ENCODE measurements at places on chromosomes 2 and 18.

DNA sequence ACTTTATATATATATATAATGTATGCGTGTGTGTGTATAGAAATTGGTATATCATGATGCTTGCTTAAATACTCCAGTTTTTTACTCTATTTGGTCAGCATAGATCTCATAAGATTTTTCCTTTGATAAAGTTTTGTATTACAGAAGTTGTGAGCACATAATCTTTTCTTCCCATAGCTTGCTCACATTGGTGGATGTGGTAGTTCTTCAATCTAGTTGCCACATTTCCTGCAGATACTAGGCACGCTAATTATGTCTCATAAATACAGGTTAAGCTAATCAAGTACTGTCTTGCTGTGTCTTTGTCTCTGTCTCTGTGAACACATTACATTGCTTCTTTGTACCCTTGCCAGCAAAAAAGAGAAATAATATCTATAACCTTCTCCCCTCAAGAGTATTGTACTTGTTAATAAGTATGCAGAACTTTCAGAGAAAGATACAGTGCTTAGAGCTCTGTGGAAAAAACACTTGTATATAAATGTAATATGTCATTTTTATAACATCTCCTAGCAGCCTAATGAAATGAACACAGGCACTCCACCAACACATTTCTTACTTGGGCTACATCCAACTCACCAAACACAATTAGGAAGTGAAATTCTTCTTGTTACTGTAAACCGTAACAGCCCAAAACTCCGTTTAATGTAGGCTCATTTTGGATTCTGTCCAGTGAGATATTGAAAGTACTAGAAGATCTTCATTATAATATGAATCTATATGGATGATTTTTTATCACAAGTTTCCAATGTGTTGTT, 306.7 kb upstream of the SLC8A1 start:
- DNase-seq = no peak

- DNase-seq = no peak
Measured at GRCh38 chr18:56740645-56741044, 89.5 kb downstream of the WDR7 start.

DNA sequence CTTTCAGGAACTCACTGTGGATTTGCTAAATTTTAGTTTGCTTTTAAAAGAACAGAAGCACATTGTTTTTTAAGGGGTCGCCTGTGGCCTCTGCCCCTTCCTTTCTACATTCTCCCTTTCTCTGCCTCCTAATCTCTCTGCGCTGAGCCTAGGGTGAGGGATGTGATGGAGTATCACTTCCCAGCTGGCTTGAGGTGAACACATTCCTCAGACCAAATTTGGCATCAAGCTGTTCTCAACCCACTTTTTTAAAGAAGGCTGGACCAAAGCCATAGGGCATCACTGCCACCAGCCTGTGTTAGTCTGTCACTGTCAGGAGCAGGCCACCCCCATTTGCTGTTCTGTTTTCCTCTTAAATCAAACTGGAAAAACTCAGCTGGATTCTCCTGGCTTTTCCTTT, 27.4 kb downstream of the EIF4E2 start:
- no peak for DNase-seq

DNA sequence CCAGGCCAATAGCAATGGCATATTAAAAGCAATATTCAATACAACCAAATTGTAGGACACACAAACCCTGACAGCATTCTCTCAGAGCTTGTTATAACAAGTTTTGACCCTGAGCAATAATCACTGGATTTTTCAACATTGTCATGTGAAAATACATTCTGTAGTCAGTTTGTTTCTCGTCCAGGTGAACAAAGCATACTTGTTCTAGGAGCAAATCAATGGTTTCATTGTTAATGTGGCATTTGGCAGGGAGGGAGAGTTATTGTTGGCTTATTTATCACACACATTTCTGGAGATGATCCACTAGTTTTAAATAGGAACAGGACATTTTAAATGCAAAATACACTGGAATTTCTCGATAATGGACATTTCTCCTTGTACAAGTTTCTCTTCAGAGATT, 69.9 kb upstream of the L3MBTL4 start:
- DNase-seq = no peak

- DNase-seq = no peak
Measured at GRCh38 chr2:111231532-111232252, 111.0 kb downstream of the BCL2L11 start.

Measured in NCI-H510A treated with DMSO at 0.1 percent for 48 hours (cell line).